ENCODE measurements at places on chromosomes 3 and 15.

DNA sequence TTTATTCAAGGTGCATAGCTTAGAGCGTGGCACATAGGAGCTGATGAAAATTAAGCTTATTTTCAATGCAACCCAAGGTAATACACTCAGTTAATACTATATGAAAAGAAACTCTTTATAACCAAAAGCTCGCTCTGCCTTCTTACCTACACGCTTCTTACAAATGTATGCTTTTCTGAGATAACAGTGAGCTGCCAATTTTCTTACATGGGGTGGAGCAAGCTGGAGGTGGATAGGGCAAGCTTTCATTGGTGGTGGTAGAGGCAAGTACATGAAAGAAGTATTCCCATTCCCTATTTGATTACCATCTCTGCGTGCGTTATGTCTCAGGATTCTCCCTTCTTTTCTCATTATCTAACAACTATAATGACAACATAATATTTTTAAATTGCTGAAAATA lies 8.9 kb downstream of the DZIP3 start:
- no peak for DNase-seq

- no peak for DNase-seq
Measured at GRCh38 chr15:74542166-74543042, 1.4 kb downstream of the ARID3B start.

GRCh38 chr15:92706201-92706600 lies 50.6 kb upstream of the FAM174B start:
- no peak for DNase-seq

GRCh38 chr3:59052803-59053411 lies 3.1 kb upstream of the CFAP20DC start:
- no peak for DNase-seq

DNA sequence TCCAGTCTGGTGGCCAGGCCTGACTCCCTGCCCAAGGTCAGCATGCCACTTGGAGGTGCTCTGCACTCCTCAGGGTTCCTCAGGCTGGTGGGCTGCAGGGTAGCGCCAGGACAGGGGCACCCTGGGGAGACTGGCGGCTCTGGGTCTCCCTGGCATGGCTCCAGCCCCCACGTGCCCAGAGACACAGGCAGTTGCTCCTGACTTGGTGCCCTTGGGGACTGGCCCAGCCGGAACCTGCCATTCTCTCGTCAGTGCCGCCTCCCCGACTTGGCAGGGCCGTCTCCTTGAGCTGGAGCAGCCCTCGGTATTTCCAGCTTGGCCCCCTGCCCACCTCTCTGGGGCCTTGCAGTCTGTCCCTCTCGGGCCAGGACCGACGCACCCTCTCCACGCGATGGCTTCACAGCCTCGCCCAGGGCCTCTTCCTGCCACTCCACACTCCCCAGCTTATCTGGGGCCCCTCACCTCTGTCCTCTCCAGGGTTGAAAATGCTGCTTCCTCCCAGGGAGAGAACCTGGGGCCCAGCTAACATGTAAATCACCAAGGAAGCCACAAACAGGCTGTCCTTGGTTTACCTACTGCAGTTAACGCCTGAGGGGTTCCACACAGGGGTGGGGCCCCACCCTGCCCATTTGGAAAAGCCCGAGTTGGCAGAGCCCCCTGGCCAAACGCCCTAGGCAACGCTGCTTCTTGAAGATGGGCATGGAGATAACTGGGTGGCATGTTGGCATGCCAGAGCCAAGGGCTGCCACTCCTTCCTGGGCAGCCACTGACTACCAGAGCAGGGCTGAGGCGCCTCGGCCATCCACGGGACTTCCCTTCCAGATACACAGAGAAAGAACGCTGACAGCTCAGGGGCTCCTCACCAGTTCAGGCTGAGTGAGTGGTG lies 61.4 kb downstream of the SMAD6 start:
- no peak for DNase-seq
